Large intestine (tissue), 12 donors: ENCODE measurements at places on chromosomes 7 and 10. TPM values are rescaled to one million over a fixed set of nuclear protein-coding genes. Genes with fewer than 3 reads are reported as not detected.

DNA sequence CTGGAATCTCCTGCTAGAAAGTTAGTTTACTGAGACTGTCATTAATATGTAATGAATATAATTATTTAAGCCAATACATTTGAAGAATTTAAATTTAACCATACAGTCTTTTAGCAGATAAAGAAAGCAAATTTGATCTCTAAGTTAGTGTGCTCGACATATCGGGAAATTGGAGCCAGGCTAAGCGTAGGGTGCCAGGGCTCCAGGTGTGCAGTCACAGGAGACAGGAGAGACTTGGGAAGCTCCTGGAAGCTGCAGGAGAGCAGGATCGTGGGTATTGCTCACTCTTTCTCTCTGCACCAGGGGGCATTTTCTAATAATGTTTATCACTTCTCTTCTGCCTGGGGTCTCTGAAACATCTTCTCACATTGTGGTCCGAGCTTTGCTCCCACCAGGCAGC, 342.0 kb upstream of the ANKRD30A start:
- no peak overlapping the region for H3K4me3 ChIP-seq
- H3K27ac ChIP-seq, result no peak overlapping the region
- H3K27me3 ChIP-seq, result no peaks in the 10 kb centered on the region
- no peak for DNase-seq
- H3K36me3 ChIP-seq, result no peaks in the 10 kb centered on the region

GRCh38 chr10:46305079-46305818, 18.5 kb downstream of the ANTXRL start:
- H3K27me3 ChIP-seq, result no peaks in the 10 kb centered on the region
- no peak for DNase-seq
- H3K36me3 ChIP-seq, result no peaks in the 10 kb centered on the region
- H3K4me1 ChIP-seq, result no peaks in the 10 kb centered on the region

EPO gene
- 0.19 TPM for polyA plus RNA-seq

- no peaks in the 10 kb centered on the region for H3K27me3 ChIP-seq
- H3K27ac ChIP-seq, result no peak overlapping the region
- no peaks in the 10 kb centered on the region for H3K4me1 ChIP-seq
Observed at GRCh38 chr10:52668024-52668423, 104.6 kb downstream of the MBL2 start.

DNA2 gene
- polyA plus RNA-seq, result 7.9 TPM

GRCh38 chr10:14839305-14839695, 1.2 kb downstream of the HSPA14 start:
- peak; percentile 36 for DNase-seq
- peak overlapping the region; percentile 93 for H3K4me3 ChIP-seq
- H3K4me1 ChIP-seq, result no peaks in the 10 kb centered on the region
- peak overlapping the region; percentile 88 for H3K27ac ChIP-seq

- no peaks in the 10 kb centered on the region for H3K36me3 ChIP-seq
- H3K4me3 ChIP-seq, result no peak overlapping the region
- no peaks in the 10 kb centered on the region for H3K27me3 ChIP-seq
- no peaks in the 10 kb centered on the region for H3K4me1 ChIP-seq
- no peak overlapping the region for H3K27ac ChIP-seq
Observed at GRCh38 chr7:56256108-56256507, 139.9 kb upstream of the NUPR2 start.

ENTPD1 gene
- polyA plus RNA-seq, result 21.3 TPM

ADCY1 gene
- polyA plus RNA-seq, result 1.4 TPM

DNA sequence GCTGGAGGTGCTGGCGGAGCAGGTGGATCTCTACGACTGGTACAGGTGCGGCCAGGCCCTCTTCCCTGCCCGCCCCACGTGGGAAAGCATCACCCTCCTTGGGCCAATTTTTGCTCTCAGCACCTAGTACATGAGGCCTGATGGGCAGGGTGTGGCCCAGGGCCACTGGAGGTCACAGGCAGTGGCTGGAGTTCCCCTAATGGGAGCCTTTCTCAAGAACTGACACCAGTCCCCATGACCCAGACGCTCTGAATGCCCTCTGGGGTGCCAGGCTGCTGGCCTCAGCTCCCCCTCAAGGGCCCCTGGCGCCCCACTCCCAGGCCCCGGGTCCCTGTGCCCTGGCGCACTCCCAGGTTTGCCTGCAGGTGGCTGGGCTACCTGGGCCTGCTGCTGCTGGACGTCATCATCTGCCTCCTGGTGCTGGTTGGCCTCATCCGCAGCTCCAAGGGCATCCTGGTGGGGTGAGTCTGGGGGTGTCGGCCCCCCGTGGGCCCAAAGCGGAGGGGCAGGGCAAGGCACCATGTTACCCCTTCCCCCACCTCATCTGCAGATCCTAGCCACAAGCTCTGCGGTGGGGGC, 15.9 kb downstream of the TTYH3 start:
- no peak overlapping the region for H3K4me3 ChIP-seq
- no peak overlapping the region for H3K27ac ChIP-seq
- peaks cover 70% of the 10 kb centered on the region for H3K36me3 ChIP-seq
- DNase-seq, result no peak

DNA sequence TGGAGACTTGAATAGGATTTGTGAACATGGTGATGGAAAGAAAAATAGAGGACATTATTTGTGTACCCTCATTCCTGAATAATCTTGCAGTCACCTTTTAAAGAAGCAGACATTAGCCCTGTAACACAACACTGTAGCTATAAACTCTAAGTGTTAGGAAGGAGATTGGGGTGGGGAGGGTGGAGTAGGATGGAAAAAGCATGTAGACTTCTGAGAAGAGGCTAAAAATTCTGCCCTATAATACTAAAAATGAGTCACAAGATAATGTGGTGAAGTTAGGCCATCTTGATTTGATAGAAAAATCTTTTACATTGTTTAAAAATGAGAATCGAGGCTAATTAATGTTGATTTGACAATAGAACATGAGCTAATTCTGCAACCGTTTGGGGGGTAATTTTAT, 128.8 kb downstream of the LCOR start:
- no peak overlapping the region for H3K27ac ChIP-seq
- no peak overlapping the region for H3K4me3 ChIP-seq
- peaks cover 11% of the 10 kb centered on the region for H3K36me3 ChIP-seq

DNA sequence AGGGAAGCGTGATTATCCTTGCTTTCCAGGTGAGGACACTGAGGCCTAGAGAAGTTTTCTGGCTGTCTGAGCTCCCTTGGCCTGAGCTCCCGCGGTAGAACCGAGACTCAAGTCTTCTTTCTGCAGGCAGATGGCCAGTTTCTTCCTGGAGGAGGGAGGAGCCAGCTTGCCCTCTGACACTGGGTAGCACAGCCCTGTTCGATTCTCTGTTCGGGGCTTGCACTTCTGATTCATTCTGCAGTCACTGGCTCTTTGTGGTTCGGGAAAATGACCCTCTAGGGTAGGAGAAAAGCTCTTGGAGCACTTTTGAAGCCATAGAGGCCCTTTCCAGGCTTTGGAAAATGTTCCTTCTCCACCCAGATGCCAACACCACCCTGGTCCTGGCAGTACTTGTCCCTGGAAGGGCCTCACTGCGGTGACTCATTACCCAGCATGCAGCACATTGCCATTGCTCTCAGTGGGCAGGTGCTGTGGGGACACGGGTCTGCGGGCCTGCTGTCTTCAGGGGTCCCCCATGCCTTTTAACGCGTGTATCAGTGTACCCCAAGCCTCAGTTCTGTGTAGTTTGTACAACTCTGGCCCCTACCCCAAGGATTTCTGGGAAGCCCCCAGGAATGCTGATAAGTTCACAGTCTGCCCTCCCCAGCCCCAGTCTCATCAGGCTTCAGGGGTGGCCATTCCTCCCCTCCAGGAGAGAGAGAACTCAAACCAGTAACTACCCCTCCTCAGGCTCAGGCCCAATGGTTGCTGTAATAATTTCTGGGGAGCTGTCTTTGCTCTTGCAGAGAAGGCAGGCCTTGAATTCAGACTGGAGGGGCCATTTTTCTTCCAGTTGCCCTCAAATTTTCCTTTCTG, 11.9 kb downstream of the CHST3 start:
- no peak overlapping the region for H3K27ac ChIP-seq
- H3K4me3 ChIP-seq, result no peak overlapping the region
- peaks cover 2% of the 10 kb centered on the region for H3K4me1 ChIP-seq
